Hepatocyte (in vitro differentiated cells): ENCODE measurements at places on chromosomes 11 and 22. TPM values are rescaled to one million over a fixed set of nuclear protein-coding genes. Genes with fewer than 3 reads are reported as not detected.
A peak's percentile ranks its signal among the peaks of the same experiment; 100 is the strongest.

GRCh38 chr11:131581046-131581445, 210.6 kb downstream of the NTM start:
- no peak for DNase-seq
- H3K36me3 ChIP-seq: no peaks in the 10 kb centered on the region
- H3K27me3 ChIP-seq: peaks cover 1% of the 10 kb centered on the region
- no peak overlapping the region for H3K27ac ChIP-seq
- no peak overlapping the region for H3K4me3 ChIP-seq

DNA sequence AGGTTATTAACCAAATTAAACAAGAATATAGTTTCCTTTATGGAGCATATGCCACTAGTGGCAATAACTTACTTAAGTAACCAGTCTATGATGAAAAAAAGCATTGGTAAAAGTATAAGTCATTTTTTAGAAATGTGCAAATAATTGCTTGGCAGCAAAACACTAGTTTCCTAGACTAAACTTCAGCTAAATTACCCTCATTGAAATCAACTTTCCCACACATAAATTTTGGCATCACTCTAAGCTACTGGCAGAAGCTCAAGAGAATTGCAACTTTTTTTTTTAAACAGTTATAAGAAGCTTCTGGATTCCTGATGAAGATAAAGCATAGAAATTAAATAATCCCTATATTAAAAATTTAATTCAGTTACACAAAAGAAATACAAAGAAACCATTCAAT, 12.5 kb downstream of the CCDC34 start:
- no peaks in the 10 kb centered on the region for H3K27me3 ChIP-seq
- no peak for DNase-seq
- H3K27ac ChIP-seq: no peak overlapping the region
- no peak overlapping the region for H3K4me3 ChIP-seq

- H3K27me3 ChIP-seq: no peaks in the 10 kb centered on the region
- peaks cover 6% of the 10 kb centered on the region for H3K36me3 ChIP-seq
- peaks cover 4% of the 10 kb centered on the region for H3K4me1 ChIP-seq
- no peak overlapping the region for H3K27ac ChIP-seq
- no peak overlapping the region for H3K4me3 ChIP-seq
These were observed 5.0 kb upstream of the PYGM start for GRCh38 chr11:64764753-64765152.

DNA sequence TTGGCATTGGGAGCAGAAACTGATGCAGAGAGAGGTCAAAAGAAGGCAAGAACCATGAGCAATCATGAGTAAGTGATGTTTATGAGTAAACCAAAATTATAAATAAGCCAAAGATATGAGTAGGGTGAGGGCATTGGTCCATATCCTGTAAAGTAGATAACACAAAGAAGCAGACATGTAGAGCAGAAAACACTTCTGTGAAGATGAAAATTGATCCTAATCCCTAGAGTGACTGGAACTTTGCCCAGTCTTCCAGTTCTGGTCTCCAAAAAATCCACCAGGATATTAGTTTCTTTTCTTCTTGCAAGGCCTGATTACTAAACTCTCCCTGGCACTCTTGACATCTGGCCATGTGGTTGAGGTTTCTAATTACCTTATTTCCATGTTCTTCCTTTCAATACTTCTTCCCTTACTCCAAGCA, 13.7 kb upstream of the DRD2 start:
- no peak for DNase-seq
- H3K36me3 ChIP-seq: no peaks in the 10 kb centered on the region
- no peak overlapping the region for H3K27ac ChIP-seq

DNA sequence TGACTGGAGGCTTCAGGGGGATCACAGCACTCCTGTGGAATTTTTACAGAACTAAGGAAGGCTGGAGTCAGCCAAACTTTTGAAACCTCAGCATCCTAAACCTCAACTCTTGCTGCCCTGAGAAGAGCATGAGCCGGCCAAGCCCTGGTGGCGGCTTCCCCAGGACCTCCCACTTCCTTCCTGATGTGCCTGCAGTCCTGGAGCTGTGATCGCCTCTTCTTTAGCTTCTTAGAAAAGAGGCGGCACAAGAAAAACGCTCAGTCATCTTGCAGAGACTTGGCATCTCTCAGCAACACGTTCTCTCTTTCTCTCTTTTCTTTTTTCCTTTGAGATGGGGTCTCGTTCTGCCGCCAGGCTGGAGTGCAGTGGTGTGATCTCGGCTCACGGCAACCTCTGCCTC, 40.4 kb upstream of the AMPD3 start:
- DNase-seq: no peak
- H3K27ac ChIP-seq: no peak overlapping the region
- no peaks in the 10 kb centered on the region for H3K27me3 ChIP-seq
- no peaks in the 10 kb centered on the region for H3K36me3 ChIP-seq

DNA sequence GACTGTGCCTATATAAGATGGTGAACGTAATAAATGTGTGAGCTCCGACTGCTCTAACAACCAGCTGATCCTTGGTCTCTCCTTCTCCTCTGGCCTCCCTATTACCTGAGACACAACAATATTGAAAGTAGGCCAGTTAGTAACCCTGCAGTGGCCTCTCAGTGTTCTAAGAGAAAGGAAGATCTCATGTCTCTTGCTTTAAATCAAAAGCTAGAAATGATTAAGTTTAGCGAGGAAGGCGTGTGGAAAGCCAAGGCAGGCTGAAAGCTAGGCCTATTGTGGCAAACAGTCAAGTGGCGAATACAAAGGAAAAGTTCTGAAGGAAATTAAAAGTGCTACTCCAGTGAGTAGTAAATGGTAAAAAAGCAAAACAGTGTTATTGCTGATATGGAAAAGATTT, 39.5 kb downstream of the HIPK3 start:
- no peaks in the 10 kb centered on the region for H3K36me3 ChIP-seq
- no peak overlapping the region for H3K4me3 ChIP-seq
- H3K4me1 ChIP-seq: peaks cover under 1% of the 10 kb centered on the region
- H3K27ac ChIP-seq: no peak overlapping the region
- H3K27me3 ChIP-seq: no peaks in the 10 kb centered on the region
- DNase-seq: no peak

GRCh38 chr11:104120493-104121137, 43.3 kb downstream of the PDGFD start:
- no peaks in the 10 kb centered on the region for H3K27me3 ChIP-seq
- no peaks in the 10 kb centered on the region for H3K4me1 ChIP-seq
- no peaks in the 10 kb centered on the region for H3K36me3 ChIP-seq
- H3K4me3 ChIP-seq: no peak overlapping the region
- no peak overlapping the region for H3K27ac ChIP-seq

GRCh38 chr11:76885390-76886097, 24.8 kb downstream of the ACER3 start:
- no peak for DNase-seq
- no peaks in the 10 kb centered on the region for H3K4me1 ChIP-seq
- H3K36me3 ChIP-seq: no peaks in the 10 kb centered on the region
- H3K27me3 ChIP-seq: no peaks in the 10 kb centered on the region
- H3K27ac ChIP-seq: no peak overlapping the region

DNA sequence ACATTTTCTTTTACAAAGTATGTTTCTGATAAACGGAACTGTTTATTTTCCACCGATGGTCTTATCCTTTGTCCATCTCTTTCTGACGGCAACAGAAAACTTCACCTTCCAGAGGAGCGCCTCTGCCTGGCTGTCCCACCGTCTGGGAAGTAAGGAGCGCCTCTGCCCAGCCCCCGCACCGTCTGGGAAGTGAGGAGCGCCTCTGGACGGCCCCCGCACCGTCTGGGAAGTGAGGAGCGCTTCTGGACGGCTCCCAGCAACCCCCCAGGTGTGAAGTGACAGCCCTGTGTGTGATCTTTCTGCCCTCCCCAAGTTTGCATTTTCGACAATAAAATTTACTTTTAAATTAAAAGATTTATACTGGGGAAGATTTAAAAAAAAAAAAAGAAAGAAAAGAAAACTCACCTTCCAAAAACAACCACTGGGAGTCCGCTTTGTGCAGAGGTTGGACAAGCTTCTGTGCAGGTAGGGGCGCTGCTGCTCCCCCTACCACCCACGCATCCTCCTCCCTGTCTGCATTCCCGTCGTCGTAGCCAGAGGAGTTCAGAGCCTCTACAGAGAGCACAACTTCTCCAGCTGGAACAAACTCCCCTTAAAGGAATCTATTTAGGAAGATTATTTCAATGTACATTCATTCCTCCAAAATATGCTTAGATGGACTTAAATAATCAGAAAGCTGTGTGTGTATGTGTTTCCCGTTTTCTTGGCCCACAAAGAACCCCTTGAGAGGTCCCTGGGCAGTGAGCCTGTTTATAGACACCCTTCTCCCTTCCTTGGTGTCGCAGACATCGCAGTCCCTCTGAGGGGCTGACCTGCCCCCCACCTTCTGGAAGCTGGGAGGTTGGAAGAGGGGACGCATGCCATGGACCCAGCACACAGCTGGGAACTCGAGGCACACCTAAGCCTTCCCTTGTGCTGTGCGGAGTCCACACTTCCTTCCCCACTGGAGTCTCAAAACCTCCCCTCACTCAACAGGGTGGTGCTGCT, 849 bp upstream of the APOBEC3B start:
- no peaks in the 10 kb centered on the region for H3K27me3 ChIP-seq
- H3K36me3 ChIP-seq: no peaks in the 10 kb centered on the region
- H3K4me3 ChIP-seq: no peak overlapping the region
- peak overlapping the region; percentile 60 for H3K27ac ChIP-seq
- peaks cover 12% of the 10 kb centered on the region for H3K4me1 ChIP-seq
- peak; percentile 79 for DNase-seq

DNA sequence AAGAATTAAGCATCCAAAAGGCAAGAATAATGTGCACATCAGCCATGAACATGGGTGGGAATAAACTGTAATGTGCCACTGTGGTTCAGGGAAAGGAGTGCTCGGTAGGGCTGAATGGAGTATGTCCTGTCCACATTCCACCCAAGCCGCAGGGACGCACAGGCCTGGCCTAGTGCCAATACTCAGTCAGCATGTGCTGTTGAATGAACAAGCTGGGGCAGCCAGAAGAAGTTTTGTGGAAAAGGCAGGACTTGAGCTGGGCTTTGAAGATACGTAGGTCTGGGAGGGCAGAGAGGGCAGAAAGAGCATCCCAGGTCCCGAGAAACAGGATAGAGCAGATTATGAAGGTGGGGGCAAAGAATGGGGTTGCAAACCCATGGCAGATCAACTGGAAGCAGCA, 60.0 kb upstream of the PLET1 start:
- H3K4me1 ChIP-seq: peaks cover 20% of the 10 kb centered on the region
- H3K36me3 ChIP-seq: no peaks in the 10 kb centered on the region
- no peak overlapping the region for H3K27ac ChIP-seq
- peak; percentile 68 for DNase-seq
- H3K27me3 ChIP-seq: no peaks in the 10 kb centered on the region
- H3K4me3 ChIP-seq: no peak overlapping the region

DNA sequence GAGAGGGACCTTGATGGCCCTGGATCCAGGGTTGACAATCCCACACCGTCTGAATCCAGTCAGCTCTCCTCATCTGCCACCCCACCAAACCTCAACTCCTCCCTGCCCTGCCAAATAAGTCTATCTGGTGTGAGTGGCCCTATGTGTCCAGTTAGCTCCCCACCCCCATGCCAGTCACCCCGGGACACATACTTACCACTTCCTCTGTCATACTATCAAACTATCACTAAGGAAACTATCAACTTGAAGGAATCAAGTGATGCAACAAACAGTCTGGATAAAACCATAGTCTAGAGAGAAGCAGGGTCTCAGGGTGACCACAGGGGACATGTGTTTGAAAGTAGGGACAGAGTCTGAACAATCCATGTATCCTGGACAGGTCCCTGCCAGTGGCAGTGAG, 13.2 kb upstream of the CSF2RB start:
- H3K4me1 ChIP-seq: no peaks in the 10 kb centered on the region
- H3K27me3 ChIP-seq: peaks cover 8% of the 10 kb centered on the region
- no peak overlapping the region for H3K4me3 ChIP-seq
- H3K27ac ChIP-seq: no peak overlapping the region

GRCh38 chr22:27566602-27567001, 235.0 kb downstream of the MN1 start:
- H3K27ac ChIP-seq: no peak overlapping the region
- H3K4me3 ChIP-seq: no peak overlapping the region
- no peaks in the 10 kb centered on the region for H3K4me1 ChIP-seq
- H3K27me3 ChIP-seq: no peaks in the 10 kb centered on the region
- no peaks in the 10 kb centered on the region for H3K36me3 ChIP-seq
- DNase-seq: no peak

GRCh38 chr11:33135216-33135615, 26.1 kb downstream of the CSTF3 start:
- peaks cover 9% of the 10 kb centered on the region for H3K4me1 ChIP-seq
- DNase-seq: peak; percentile 38
- no peaks in the 10 kb centered on the region for H3K27me3 ChIP-seq
- no peaks in the 10 kb centered on the region for H3K36me3 ChIP-seq
- peak overlapping the region; percentile 22 for H3K27ac ChIP-seq

- H3K4me1 ChIP-seq: no peaks in the 10 kb centered on the region
- no peaks in the 10 kb centered on the region for H3K36me3 ChIP-seq
- H3K27ac ChIP-seq: no peak overlapping the region
These were observed 573.7 kb upstream of the ANO3 start for GRCh38 chr11:25758145-25758661.

DNA sequence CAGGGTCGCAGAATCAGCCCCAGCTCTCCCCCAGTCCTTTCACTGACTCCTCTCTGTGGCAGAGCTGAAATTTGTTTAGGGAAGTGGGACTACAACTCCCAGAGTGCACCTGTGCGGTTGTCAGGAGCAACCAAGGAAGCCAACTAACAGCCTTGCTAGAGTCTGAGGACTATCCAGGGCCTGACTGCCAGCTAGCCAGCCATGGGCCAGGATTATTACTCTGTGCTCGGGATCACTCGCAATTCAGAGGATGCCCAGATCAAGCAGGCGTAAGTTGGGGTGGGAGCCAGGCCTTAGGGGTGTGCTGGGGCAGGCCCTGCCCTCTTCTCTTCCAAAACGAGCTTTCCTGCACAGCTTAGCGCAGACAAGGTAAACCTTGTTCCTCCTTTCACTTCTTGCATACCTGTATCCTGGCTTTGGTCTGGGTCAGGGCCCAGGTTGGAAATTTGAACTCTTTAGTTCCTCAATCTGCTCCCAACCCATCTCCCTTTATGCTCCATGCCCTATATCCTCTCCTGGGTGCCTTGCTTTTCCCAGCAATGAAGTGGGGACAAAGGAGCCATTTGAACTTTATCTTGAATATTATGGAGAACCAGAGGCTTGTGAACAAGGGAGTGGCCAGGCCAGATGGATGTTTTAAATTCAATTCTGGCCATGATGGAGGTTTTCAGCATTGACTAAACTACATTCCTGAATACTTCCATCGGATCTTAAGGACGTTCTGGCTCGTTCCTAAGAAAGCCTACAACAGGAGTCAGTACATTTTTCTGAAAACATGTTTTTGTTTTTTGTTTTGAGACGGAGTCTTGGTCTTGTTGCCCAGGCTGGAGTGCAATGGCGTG, at the start of gene DNAJB13:
Gene DNAJB13, plus strand, starts transcription at position 158 of the 842 bp plus-strand sequence. Its CDS starts 44 bp downstream, at position 202.
- DNase-seq: peak; percentile 52
- H3K27ac ChIP-seq: no peak within 1 kb of the TSS
- no peaks in the 10 kb centered on the region for H3K4me1 ChIP-seq
- no peak within 1 kb of the TSS for H3K4me3 ChIP-seq
- no peaks in the 10 kb centered on the region for H3K27me3 ChIP-seq

DNA sequence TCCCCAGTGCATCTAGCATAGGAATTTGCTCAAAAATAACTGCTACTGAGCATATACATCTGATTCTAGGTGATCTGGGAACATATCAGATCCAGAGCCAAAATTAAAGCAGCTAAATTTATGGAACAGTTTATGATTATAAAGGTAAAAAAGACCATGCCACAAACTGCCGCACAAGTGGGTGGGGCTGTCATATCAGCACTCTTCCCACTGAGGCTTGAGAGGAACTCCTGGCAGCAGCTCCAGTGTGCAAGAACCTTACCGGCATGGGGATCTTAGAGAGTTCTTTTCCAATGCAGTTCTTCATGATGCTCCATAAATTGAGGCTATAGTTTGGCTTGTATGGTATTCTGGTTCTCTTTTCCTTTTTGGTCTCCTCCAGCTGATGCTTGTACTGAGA, 15.3 kb downstream of the OSBP start:
- H3K4me1 ChIP-seq: no peaks in the 10 kb centered on the region
- H3K27ac ChIP-seq: no peak overlapping the region
- no peaks in the 10 kb centered on the region for H3K27me3 ChIP-seq
- no peak for DNase-seq

GDPD4 gene
- total RNA-seq: 0.20 and 0.47 TPM in 2 replicates

PRG3 gene
- not detected in 2 replicates for total RNA-seq

MYBPC3 gene
- 0.68 and 1.4 TPM in 2 replicates for total RNA-seq
